ENCODE measurements at places on chromosomes 12 and 14. TPM values are rescaled to one million over a fixed set of nuclear protein-coding genes. Genes with fewer than 3 reads are reported as not detected.
A peak's percentile ranks its signal among the peaks of the same experiment; 100 is the strongest.

DNA sequence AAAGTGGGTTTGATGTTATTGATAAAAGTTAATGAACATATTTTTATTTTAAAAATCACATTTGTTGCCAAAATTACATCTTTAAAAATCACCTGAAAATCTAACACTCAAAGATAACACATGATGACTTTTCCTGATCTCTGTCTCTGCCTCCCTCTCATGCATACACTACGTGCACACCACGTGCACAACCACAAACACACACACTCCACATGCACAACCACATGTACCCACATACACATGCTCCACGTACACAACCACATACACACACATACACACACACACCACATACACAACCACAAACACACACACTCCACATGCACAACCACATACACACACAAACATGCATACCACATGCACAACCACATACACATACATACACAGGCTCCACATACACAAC is 61.8 kb upstream of the TMEM132C start:
- H3K27ac ChIP-seq = no peak overlapping the region
- no peaks in the 10 kb centered on the region for H3K36me3 ChIP-seq
- H3K4me1 ChIP-seq = no peaks in the 10 kb centered on the region
- H3K27me3 ChIP-seq = no peaks in the 10 kb centered on the region
- no peak overlapping the region for H3K4me3 ChIP-seq
- DNase-seq = no peak

DNA sequence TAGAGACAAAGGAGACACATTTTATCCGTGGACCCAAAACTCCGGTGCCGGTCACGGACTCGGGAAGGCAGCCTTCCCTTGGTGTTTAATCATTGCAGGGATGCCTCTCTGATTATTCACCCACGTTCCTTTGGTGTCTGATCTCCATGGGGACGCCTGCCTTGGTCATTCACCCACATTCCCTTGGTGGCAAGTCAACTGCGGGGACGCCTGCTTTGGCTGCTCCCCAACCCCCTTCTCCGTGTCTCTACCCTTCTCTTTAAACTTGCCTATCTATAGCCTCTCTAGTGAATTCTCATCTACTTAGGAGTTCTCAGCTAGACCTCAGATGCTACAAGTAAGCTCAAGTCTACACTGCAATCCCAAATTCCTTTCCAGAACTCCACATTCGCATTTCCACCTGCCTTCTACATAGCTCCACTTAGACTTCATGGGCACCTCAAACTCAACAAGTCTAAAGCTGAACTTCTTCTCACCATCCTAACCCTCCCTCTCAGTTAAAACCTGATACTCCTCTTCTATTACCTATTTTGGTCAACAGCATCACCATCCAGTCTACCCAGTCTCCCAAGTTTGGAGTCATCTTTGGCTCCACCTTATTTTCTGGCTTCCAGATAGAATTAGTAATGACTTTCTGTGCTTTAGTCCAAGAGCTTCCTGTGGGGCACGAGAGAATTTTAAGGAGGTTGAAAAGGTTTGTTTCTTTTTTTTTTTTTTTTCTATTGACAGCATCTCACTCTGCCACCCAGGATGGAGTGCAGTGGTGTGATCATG is 14.4 kb downstream of the SPTLC2 start:
- no peaks in the 10 kb centered on the region for H3K36me3 ChIP-seq
- no peak for DNase-seq
- H3K27ac ChIP-seq = no peak overlapping the region
- H3K27me3 ChIP-seq = no peaks in the 10 kb centered on the region
- peaks cover 18% of the 10 kb centered on the region for H3K4me1 ChIP-seq

- H3K4me3 ChIP-seq = no peak overlapping the region
- H3K27me3 ChIP-seq = no peaks in the 10 kb centered on the region
- no peaks in the 10 kb centered on the region for H3K36me3 ChIP-seq
- peaks cover 55% of the 10 kb centered on the region for H3K4me1 ChIP-seq
These were observed 90.9 kb downstream of the MED13L start for GRCh38 chr12:116186482-116187150.

DNA sequence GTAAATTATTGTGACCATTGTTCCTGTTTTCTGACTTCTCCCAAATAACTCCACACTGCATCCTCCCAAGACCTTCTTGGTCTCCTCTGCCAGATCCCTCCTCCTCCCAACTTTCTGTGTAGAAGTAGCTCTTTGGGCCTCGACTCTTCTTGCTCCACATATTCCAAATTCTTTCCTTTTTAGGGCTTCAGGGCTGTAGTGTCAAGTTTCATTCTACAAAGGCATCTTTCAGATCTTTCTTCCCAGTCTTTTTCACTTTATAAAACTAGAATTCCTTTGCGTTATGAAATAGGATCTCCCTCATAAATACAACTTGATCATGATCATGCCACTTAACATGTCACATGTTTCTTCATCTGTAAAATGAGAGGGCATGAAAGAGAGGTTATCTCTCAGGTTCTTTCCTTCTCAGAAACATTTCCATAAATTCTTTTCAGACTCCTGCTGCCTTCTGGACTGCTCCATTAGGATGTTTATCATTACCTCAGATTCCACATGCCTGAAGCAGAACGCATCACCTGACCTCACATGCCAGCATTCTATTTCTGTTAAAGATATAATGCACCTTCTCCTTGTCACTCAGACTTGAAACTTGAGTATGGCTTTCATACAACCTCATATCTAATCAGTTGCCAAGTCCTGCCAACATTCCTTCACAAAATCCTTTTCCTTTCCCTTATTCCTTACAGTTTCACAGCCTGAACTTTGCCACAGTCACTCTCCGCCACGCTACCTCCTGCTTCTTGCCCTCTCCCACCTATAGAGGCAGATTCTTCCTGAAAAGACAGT is 8.5 kb downstream of the SLC38A1 start:
- H3K36me3 ChIP-seq = no peaks in the 10 kb centered on the region
- peaks cover 53% of the 10 kb centered on the region for H3K4me1 ChIP-seq
- H3K27ac ChIP-seq = peak overlapping the region; percentile 84
- peak; percentile 3 for DNase-seq
- no peaks in the 10 kb centered on the region for H3K27me3 ChIP-seq

DNA sequence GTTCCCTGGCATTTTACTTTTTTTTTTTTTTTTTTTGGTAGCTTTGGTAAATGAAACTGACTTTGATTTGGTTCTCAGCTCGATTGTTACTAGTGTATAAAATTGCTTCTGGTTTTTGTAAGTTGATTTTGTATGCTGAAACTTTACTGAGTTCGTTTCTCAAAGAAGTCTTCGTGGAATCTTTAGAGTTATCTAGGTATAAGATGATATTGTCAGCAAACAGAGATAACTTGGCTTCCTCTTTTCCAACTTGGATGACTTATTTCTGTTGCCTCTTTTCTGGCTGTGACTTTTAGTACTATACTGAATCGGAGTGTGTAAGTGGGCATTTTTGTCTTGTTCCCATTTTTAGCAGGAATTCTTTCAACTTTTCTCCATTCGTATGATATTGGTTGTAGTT is 28.1 kb downstream of the USP15 start:
- H3K27me3 ChIP-seq = no peaks in the 10 kb centered on the region
- DNase-seq = no peak
- no peaks in the 10 kb centered on the region for H3K4me1 ChIP-seq
- no peak overlapping the region for H3K27ac ChIP-seq
- H3K36me3 ChIP-seq = no peaks in the 10 kb centered on the region

GRCh38 chr12:106919910-106920544 is 35.7 kb upstream of the TMEM263 start:
- H3K36me3 ChIP-seq = no peaks in the 10 kb centered on the region
- H3K4me3 ChIP-seq = no peak overlapping the region
- no peak overlapping the region for H3K27ac ChIP-seq
- no peaks in the 10 kb centered on the region for H3K27me3 ChIP-seq
- DNase-seq = no peak

GRCh38 chr14:52077256-52077979 is 8.6 kb upstream of the NID2 start:
- H3K4me1 ChIP-seq = peaks cover 74% of the 10 kb centered on the region
- no peak for DNase-seq
- H3K4me3 ChIP-seq = no peak overlapping the region
- H3K27me3 ChIP-seq = no peaks in the 10 kb centered on the region

DNA sequence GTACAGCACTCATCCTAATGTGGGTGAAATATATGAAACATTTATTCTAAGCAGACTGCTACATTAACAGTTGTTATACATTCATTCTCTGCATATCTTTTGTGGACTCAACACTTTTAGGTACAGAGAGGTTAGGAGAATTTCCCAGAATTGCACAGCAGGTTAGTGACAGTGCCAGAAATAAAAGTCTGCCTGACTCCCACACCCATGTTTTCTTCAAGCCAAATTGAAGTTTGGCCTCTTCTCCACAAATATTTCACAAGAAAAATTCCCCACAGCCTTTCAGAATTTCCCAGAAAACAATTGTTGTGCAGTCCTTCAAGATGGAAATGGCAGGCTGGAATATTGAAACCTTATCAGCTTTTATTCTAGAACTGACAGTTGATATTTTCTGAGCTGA is 464.8 kb downstream of the RAD51B start:
- H3K36me3 ChIP-seq = no peaks in the 10 kb centered on the region
- H3K4me3 ChIP-seq = no peak overlapping the region
- no peaks in the 10 kb centered on the region for H3K27me3 ChIP-seq

- H3K4me3 ChIP-seq = no peak overlapping the region
- no peaks in the 10 kb centered on the region for H3K4me1 ChIP-seq
- H3K36me3 ChIP-seq = no peaks in the 10 kb centered on the region
- H3K27ac ChIP-seq = no peak overlapping the region
These were observed 25.4 kb upstream of the HMGA2 start for GRCh38 chr12:65798918-65799317.

- no peak overlapping the region for H3K4me3 ChIP-seq
- H3K4me1 ChIP-seq = peaks cover 11% of the 10 kb centered on the region
- no peaks in the 10 kb centered on the region for H3K36me3 ChIP-seq
- no peak for DNase-seq
These were observed 13.2 kb downstream of the STK38L start for GRCh38 chr12:27257104-27257843.

The EIF2B2 gene
- total RNA-seq = 61.7 TPM
